Osteocyte (in vitro differentiated cells): ENCODE measurements at places on chromosomes 5 and 9. TPM values are rescaled to one million over a fixed set of nuclear protein-coding genes. Genes with fewer than 3 reads are reported as not detected.

DNA sequence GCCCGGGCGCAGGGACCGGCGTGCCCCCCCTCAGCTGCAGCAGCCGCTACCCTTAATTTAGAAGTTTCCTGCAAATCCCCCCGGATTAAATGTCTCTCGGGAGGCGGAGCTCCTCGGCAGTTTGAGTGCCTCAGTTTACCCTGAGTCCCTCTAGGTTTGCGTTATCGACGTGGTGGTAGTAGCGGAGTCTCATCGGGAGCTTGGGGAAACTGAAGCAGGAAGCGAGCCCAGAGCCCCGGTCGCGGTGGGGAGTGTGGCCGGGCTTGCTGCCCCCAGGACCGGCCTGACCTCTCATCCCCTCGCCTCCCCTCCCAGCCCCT is 529 bp upstream of the TPM2 start:
- DNase-seq, result no peak

The FBXL7 gene
- total RNA-seq, result 28.0 and 28.4 TPM in 2 replicates

DNA sequence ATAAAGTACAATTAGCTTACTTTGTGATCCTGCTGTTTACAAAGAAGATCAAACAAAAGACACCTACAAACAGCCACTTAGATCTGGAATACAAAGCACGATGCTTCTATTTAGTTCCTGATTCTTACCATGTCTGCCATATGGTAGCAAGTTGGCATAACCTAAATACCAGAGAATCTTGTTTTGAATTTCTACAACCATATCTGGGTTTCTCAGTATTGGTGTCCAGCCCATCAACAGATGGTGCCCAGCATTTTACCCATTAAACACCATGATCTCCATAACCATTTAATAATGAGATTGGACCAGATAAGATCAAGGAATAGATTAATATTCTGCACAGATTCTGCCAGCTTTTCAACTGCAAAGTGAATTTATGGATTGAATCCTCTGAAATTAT is 29.8 kb downstream of the SLC24A2 start:
- no peak for DNase-seq

- DNase-seq, result no peak
Measured at GRCh38 chr5:107443897-107444296, 226.8 kb downstream of the EFNA5 start.

The SLIT3 gene
- 31.8 and 40.2 TPM in 2 replicates for total RNA-seq

The CDX1 gene
- total RNA-seq, result 0.71 and 1.0 TPM in 2 replicates

GRCh38 chr5:14628346-14628745 is 36.2 kb upstream of the OTULIN start:
- no peak for DNase-seq

GRCh38 chr9:95901506-95901905 is 26.0 kb downstream of the ERCC6L2 start:
- no peak for DNase-seq

- DNase-seq, result no peak
Measured at GRCh38 chr9:75666856-75667554, 223.5 kb upstream of the PCSK5 start.

- peak; percentile 77 for DNase-seq
Measured at GRCh38 chr5:173235499-173236394, 741 bp upstream of the NKX2-5 start.

The SMIM33 gene
- total RNA-seq, result not detected in 2 replicates

DNA sequence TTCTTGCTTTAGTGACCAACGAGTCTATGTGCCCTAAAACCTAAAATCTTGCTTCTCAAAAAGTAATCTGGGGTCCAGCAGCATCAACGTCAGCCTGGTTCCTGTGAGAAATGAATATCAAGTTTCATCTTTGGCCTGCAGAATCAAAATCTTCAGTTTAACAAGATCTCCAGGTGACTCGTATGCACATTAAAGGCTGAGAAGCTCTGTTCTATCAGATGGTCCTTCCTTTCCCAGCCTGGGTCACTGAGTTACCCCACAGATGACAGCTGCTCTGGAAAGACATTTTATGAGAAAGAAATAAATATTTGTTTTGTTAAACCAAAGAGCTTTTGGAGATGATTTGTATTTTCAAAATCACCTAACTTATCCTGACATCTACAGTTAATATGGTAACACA is 75.8 kb downstream of the ADAMTSL1 start:
- DNase-seq, result no peak

- DNase-seq, result no peak
Measured at GRCh38 chr5:15966066-15966640, 213.4 kb downstream of the MARCHF11 start.

DNA sequence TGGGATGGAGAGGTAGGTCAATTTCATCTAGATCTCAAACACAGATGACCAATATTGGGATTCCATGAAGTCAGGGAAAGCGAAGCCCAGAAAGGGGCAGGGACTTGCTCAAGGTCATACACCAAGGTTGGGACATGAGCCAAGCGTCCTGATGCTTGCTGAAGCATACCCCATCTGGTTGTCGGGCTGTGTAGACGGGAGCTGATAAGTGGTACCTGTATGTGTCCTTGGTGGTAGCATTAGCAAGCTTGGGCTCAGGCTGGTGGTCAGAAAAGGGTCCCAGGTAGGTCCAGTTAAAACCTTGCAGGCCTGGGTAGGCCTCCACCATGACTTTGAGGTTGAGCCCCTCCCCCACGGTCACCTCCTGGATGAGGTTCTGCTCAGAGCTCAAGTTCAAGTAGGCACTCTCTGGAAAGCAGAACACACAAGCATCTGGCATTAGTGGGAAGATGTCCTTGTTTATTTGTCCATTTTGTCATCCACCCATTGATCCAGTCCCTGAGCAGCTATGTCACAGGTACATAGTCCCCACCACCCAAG is 13.2 kb downstream of the CSF1R start:
- DNase-seq, result peak; percentile 36

The GMCL2 gene
- not detected in 2 replicates for total RNA-seq

The MSANTD3 gene
- 58.7 and 64.5 TPM in 2 replicates for total RNA-seq

GRCh38 chr5:158100373-158100888 is 241.5 kb upstream of the CLINT1 start:
- no peak for DNase-seq

The NFIL3 gene
- total RNA-seq, result 23.9 and 24.0 TPM in 2 replicates

DNA sequence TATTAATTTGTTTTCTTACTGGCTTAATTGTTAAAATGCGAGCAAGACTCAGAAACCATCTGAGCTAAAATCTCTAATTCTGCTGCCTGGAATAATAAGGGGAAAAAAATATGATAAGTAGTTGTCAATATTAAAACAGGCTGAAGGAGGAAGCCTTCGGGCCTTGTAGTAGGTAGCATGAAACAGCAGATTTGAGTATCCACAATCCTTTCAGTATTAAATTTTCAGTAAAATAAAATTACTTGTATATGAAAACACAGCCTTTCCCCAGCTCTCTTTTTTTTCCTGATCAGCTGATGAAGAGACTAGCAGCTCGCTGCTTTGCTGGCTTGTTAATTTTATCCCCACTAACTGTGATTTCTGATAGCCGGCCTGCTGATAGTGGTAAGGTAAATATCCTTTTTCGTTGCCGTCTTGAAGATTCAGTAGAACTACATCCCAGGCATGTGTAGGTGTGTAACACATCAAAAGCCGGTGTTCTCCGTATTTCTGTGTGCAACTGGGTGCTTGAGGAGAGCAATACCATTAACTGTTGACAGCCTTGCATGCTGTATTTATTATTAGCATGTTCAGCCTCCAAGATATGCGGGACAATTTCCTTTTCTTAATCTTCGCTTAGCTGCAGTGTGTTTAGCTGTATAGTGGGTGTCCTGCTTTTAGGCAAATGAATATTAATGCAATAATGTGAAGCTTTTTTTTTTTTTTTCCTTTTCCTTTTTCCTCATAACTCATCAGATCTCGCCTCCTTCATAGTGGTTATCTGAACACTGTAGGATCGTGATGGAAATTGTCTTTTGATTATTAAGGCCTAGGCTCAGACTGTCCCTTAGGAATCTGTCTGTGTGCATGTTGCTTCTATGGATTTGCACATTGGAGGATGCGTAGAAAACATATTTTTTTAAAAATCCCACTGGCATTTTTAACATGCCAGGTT is 144.6 kb downstream of the SMARCA2 start:
- DNase-seq, result no peak

DNA sequence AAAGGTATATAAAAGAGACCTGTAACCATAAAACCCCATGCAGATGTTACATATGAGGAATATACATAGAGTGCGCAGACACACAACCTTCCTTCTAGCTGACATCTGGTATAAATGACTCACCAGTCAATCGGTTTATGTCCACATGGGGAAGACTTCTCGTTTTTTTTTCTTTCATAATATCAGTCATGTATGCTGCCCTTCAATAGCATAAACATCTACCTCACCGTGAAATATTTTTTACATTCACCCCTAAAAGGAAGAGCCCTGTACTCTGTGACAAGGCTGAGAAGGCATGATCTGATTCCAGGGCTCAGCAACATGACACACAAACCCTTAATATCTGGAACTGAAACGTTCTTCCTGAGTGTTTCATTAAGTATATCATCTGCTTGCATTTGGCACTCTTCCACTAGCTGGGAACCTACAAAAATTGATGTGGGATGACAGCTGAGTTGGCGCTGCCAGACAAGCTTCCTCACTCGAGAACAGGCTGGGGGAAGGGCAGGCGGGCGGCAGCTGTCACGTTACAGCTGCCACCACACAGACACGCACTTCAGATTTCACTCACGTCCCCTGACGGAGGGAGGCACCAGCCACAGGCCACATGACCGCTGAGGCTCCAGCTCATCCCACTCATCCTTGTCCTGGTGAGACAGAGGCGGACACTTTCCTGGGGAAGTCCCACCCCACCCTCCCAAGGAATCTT is 74.2 kb downstream of the SHB start:
- DNase-seq, result no peak

The C7 gene
- total RNA-seq, result not detected in 2 replicates

GRCh38 chr5:106047341-106047740 is 1623.4 kb downstream of the EFNA5 start:
- DNase-seq, result no peak

The IPO11 gene
- total RNA-seq, result 29.9 and 30.6 TPM in 2 replicates

The IL3 gene
- not detected in 2 replicates for total RNA-seq

The ANKRD33B gene
- total RNA-seq, result 0.83 and 0.94 TPM in 2 replicates

DNA sequence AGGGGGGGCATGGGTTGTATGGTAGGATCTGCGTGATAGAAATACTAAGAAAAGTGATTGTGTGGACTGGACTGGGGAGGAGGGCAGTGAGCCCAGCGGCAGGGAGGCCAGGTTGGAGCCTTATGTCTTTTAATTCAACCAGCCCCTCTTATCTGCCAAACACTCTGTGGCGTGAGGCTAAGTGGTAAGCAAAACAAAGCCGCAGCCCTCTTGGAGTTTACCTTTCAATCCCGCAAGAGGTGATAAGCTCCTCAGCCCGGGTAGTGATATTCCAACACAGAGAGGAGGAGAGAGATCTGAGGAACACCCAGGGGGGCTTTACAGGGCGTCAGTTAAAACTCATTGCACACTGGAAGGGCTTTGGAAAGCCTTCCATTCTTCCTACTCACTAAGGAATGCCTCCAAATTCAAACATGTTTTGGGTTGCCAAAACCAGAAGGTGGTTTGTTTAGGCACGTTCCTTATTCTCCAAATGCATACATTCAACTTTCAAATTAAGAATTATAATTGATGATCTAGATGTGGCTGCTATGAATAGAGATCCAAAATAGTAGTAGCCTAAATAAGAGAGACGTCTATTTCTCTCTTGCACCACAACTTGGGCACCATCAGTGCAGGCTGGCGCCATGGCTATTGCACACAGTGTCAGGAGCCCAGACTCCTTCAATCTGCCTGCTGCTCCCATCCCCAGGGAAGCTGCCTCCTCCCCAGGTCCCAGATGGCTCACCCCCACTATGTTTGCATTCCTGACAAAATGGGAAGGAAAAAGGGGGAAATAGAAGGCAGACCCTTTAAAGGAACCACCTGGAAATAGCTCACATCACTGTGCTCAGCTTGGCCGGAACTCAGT is 75.1 kb upstream of the FSTL4 start:
- DNase-seq, result no peak

DNA sequence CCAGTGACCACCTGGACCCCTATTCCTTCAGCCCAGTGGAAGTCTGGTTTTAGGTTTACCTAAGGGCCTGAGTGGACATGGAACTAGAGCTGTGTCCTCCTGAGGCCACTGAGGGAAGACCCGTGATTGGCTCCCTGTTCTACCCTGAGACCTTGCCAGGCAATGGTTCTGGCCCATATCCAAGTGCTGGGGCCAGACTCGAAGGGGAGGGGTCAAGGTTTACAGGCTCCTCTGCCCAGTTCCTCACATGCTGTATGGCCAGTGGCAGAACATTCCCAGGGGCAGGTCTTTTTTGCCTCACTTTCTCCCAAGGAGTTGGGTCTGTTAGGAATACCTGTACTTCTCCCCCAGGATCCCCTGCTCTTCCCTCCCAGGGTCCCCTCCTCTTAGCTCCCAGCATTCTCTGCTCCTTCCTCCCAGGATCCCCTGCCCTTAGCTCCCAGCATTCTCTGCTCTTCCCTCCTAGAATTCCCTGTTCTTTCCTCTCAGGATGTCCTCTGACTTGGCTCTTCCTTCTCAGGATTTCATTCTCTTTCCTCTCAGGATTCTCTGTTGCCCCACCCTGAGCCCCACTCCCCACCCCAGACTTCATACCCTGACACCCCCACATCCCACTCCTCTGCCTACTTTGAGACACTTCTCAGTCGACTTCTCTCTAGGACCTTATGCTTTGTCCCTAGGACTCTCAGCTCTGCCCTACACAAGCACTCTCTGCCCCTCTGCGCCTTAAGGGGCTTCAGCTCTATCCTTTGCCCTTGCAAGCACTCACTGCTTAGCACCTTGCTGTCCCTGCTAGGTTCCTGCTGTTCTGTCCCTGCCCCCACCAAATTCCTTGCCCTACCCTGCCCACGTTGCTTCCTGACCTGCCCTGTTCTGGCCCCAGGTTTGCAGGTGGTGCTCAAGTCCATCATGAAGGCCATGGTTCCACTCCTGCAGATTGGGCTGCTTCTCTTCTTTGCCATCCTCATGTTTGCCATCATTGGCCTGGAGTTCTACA is 36.5 kb downstream of the CACNA1B start:
- peak; percentile 73 for DNase-seq

GRCh38 chr9:93116072-93116961 is 17.7 kb downstream of the NINJ1 start:
- DNase-seq, result no peak

DNA sequence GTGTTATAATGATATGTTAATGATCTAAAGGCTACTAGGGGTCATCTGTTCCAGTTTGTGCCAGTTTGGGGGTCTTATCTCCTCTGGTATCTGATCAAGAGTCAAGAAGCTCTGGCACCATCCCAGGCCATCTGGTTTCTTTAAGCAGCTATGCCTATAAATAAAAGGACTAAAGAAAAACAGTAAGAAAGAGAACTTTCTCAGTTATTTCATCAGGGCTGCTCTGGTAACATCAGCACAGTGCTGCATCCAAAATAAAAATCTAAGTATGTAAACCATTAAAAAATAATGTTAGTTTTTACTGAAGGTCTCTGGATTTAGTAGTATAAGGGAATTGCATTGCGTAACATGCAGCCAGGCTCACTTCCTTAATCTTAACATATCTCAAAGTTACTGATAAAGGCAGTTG is 185.0 kb downstream of the NR2F1-AS1 start:
- DNase-seq, result no peak

The ITK gene
- not detected in 2 replicates for total RNA-seq
